Activated naive CD8-positive, alpha-beta T cell treated with anti-CD3 and anti-CD28 coated beads, Interleukin-2, amount 50 U/mL, for 16 hours (primary cell): ENCODE measurements at places on chromosomes 7 and 10.

- DNase-seq, result no peak
Observed at GRCh38 chr7:90412458-90413184, 9.4 kb downstream of the CLDN12 start.

DNA sequence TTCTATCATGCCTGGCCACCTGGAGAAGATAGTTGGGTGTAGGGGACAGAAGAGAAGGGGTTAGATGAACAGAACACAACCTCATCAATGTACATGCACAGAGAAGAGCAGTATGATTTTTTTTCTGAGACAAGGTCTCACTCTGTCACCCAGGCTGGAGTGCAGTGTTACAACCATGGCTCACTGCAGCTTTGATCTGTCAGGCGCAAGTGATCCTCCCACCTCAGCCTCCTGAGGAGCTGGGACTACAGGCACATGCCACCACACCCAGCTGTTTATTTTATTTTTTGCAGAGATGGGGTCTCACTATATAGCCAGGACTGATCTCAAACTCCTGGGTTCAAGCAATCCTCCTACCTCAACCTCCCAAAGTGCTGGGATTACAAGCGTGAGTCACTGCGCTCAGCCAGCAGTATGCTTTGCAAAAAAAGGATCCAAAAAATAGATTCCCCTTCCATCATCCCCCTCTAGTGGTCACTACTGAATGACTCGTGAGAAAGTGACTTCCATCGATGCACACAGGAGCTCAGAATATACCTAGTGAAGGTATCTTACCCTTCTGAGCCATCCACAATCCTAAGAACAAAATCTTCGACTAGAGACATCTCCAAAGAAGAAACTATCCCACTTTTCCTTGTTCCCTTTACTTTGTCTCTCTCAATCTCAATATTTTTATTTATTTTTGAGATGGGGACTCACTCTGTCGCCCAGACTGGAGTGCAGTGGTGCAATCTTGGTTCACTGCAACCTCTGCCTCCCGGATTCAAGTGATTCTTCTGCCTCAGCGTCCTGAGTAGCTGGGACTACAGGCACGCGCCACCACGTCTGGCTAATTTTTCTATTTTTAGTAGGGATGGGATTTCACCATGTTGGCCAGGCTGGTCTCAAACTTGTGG lies 21.0 kb downstream of the ZCWPW1 start:
- no peak for DNase-seq

DNA sequence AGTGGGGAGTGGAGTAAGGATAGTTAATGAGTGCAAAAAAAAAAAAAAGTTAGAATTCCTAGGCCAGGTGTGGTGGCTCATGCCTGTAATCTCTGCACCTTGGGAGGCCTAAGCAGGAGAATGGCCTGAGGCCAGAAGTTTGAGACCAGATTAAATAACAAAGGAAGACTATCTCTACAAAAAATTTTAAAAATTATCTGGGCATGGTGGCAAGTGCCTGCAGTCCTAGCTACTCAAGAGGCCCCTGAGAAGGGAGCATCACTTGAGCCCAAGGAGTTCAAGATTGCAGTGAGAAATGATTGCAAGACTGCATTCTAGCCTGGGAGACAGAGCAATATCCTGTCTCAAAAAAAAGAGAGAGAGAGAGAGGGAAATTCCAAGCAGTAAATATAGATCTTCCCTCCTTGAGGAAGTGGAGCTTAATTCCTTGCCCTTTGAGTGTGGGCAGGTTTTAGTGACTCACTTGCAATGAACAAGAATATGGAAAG lies 19.5 kb upstream of the CSTF2T start:
- no peak for DNase-seq

GRCh38 chr10:131866673-131867072 lies 34.1 kb upstream of the PPP2R2D start:
- no peak for DNase-seq

GRCh38 chr10:12704488-12704887 lies 297.0 kb downstream of the CCDC3 start:
- DNase-seq, result no peak

- no peak for DNase-seq
Observed at GRCh38 chr7:50684011-50684712, 98.5 kb downstream of the GRB10 start.
